ENCODE measurements at places on chromosomes 12 and 14.

GRCh38 chr12:989051-989450, 2.0 kb upstream of the ERC1 start:
- DNase-seq: no peak

DNA sequence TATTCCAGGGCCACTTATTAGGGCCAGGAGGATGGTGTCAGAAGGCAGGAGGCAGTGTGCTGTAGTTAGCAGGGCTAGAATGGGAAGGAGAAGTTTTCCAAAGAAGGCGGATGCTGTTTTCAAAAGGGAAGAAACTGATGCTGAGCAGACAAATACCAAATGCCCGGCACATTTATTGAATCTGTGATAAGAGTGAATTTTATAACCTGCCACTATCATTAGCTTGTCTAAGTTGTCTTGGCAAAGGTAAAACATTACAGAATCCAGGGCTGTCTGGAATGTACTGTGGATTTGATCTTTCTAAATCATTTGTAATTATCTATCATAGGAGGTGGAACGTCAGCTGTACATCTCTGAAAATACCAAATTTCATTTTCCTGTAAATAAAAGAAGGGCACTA, 40.8 kb downstream of the NDUFA12 start:
- no peak for DNase-seq

GRCh38 chr12:109795023-109795422, 38.2 kb downstream of the TRPV4 start:
- DNase-seq: no peak

DNA sequence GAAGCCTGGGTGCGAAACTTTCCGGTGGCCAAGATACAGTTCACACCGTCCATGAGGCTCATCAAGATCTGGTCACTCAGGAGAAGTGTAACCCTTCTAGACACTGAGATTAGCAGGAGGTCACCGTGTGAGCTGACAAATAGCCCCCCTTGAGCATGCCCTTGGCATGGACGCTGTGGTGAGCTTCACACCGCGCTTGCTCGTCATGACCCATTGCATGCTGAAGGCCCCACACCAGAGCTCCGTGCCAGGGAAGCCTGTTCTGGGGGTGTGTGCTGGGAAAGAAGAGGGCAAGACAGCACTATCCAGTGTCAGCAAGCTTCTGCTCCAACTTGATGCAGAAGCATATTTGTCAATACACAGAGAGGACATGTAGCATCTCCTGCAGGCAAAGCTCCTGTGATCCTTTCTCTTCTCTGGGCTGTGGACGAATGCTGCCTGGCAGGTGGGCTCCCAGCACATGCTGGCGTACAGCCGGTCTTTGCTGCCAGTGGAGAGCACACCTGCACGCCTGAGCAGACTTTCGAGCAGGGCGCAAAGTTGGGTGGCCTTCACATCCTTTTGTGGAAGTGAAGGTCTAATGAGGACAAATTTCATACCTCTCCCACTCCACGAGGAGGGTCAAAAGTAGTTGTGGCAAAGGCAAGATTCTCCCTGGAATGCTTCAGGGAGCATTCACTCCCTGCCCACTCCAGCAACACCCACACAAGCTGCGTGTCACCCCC, 126.9 kb upstream of the FKBP4 start:
- DNase-seq: no peak

GRCh38 chr12:26383041-26383440, 187.7 kb downstream of the SSPN start:
- no peak for DNase-seq

DNA sequence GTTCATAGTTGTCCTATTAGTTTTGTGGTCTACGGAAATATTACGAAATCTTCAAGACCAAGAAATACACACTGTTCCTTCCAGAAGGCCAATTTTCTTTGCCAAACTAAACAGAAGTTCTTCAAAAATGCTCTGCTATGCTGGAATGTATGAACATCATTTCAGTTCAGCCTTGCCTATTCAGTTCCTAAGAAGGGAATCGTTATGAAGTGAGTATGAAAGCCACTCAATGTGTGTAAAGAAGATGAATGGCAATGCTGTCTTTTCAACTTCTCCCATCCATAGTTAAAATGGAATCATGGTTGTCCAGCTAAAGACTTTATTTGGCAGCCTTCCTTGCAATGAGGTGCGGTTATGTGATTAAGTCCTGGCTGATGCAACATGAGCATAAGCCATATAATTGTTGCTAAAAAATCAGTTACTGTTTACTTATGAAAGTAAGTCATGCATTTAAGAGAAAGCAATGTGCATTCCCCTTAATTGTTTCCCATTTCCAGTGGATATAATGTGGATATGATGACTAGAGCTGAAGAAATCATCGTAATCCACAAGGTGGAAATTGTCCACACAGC, 73.8 kb upstream of the PTPRR start:
- no peak for DNase-seq
